Prostate gland (tissue), 2 donors: ENCODE measurements at places on chromosomes 16 and 17. TPM values are rescaled to one million over a fixed set of nuclear protein-coding genes. Genes with fewer than 3 reads are reported as not detected.

Gene KARS1
- total RNA-seq = 89.4 TPM

Gene CD300LD
- total RNA-seq = not detected

Gene ZNF213
- total RNA-seq = 28.1 TPM

Gene CHST6
- total RNA-seq = 0.23 TPM

Gene APOH
- total RNA-seq = not detected

Gene LCMT1
- 49.0 TPM for total RNA-seq

Gene DRG2
- 56.9 TPM for total RNA-seq

Gene TBC1D3K
- not detected for total RNA-seq

Gene UQCRC2
- 123 TPM for total RNA-seq

Gene RPRML
- total RNA-seq = not detected

Gene TNFRSF13B
- not detected for total RNA-seq

Gene RUNDC3A
- total RNA-seq = 0.68 TPM

Gene CBLN1
- total RNA-seq = not detected

Gene HELZ
- 38.7 TPM for total RNA-seq

Gene CFAP97D1
- 1.1 TPM for total RNA-seq

Gene GEMIN4
- 33.1 TPM for total RNA-seq

Gene PRSS36
- 4.3 TPM for total RNA-seq

Gene DHRS7C
- total RNA-seq = not detected
